ENCODE measurements at places on chromosomes 4 and X. TPM values are rescaled to one million over a fixed set of nuclear protein-coding genes. Genes with fewer than 3 reads are reported as not detected.

DNA sequence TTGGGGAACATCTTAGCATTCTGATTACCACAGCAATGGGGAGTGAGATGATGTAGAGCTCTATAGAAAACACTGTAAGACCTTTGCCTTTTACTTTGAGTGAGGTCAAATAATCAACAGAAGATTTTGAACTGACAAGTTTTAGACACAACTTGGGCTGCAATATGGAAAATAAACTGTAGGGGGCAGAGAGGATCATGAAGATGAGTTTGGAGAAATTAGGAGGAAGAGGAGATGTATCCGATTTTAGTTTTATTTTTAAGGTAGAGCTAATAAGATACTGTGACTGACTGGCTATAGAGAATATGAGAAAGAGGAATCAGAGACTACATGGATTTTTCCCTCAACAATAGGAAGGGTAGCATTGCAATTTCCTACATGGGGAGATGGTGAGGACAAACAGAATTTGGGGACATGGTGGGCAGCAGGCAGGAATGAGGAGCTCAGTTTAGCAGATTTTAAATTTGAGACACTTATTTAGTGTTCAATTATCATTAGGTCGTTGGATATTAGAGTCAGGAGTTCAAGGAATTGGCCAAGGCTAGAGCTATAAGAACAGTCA is 563.1 kb downstream of the INPP4B start:
- no peak for DNase-seq
- H3K27me3 ChIP-seq: no peaks in the 10 kb centered on the region
- no peak overlapping the region for H3K27ac ChIP-seq
- no peak overlapping the region for H3K4me3 ChIP-seq
- peaks cover 5% of the 10 kb centered on the region for H3K4me1 ChIP-seq

DNA sequence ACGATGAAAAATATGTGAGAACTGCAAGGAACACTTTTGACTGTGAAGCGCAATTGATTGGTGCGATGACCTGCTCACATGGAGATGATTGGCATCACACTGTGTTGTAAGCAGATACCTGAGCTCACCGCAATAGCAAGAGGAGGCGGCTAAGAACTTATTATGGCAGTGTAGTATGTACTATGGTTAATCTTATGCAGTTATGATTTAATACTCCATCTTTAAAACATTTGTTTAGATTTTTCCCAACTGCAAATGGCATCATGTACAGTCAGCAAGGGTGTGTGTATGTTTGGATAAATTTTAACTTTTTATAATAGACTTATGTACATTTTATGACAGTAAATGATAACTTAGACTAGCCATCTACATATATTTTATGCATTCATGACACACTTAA is 25.5 kb downstream of the PRIMPOL start:
- no peak overlapping the region for H3K27ac ChIP-seq
- H3K36me3 ChIP-seq: peaks cover 14% of the 10 kb centered on the region
- H3K4me3 ChIP-seq: no peak overlapping the region
- no peaks in the 10 kb centered on the region for H3K27me3 ChIP-seq
- no peak for DNase-seq

GRCh38 chrX:102155806-102156179 is at the start of gene BEX5:
BEX5 (minus strand) TSS chrX:102155977; CDS start chrX:102154265, 1,712 bp downstream.
- H3K4me3 ChIP-seq: peak within 1 kb of the TSS; percentile 41
- H3K4me1 ChIP-seq: no peaks in the 10 kb centered on the region
- H3K27ac ChIP-seq: peak within 1 kb of the TSS; percentile 68
- peak; percentile 69 for DNase-seq
- H3K36me3 ChIP-seq: no peaks in the 10 kb centered on the region
- H3K27me3 ChIP-seq: no peaks in the 10 kb centered on the region

DNA sequence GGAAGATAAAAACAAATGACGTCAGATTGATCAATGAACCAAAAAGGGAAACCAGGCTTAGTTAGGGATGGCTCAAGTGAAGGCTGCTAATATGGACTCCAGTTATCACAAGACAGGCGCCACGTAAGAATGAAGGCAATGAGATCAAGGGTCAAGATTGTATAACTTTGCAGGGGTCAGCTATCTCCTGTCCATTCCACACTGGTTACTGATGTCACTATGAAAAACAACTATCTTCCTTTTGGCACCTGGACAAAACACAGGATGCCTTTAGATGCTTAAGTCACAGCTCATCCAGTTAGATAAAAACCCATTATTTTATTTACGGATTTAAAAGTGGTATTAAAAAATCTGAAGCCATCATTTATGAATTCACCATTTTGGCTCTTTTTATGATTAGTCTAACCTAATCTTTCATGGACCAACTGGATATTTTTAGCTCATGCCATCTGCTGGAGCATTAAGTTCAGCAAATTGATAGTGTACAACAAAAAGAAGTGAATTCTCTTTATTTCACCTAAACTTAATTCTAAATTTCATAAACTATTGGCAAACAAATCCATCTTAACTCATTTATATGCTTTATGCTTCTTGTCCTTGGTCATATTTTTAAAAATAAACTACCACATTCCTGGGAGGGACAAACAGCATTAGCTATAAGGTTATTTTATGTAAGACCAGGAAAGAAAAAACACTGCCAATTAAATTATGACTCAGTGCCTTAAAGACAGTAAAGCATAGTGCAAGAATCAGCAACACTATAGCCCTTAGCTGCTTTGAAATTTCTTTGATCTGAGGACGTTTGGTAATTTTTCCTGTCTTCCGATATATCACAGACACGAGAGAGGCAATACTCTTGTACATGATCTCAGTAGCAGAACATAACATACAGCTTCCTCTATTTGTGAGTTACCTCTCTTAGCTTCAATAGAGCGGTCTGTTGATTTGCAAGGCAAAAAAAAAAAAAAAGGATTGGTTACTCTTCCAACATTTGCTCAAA is 27.0 kb downstream of the DHX15 start:
- H3K27me3 ChIP-seq: no peaks in the 10 kb centered on the region
- no peak overlapping the region for H3K4me3 ChIP-seq
- H3K4me1 ChIP-seq: no peaks in the 10 kb centered on the region
- no peak for DNase-seq

Gene ALPK1
- polyA plus RNA-seq: 20.6 TPM

- H3K4me3 ChIP-seq: no peak overlapping the region
- no peaks in the 10 kb centered on the region for H3K4me1 ChIP-seq
- no peaks in the 10 kb centered on the region for H3K36me3 ChIP-seq
- H3K27me3 ChIP-seq: peaks cover 48% of the 10 kb centered on the region
- no peak overlapping the region for H3K27ac ChIP-seq
- no peak for DNase-seq
Observed at GRCh38 chrX:15546745-15547144, 46.1 kb downstream of the BMX start.

Gene VCX2
- polyA plus RNA-seq: not detected

GRCh38 chr4:156946516-156947424 is 24.8 kb downstream of the PDGFC start:
- no peak for DNase-seq
- no peaks in the 10 kb centered on the region for H3K27me3 ChIP-seq
- no peak overlapping the region for H3K4me3 ChIP-seq

- no peak overlapping the region for H3K27ac ChIP-seq
- no peak for DNase-seq
- peaks cover 20% of the 10 kb centered on the region for H3K27me3 ChIP-seq
- no peaks in the 10 kb centered on the region for H3K36me3 ChIP-seq
- no peaks in the 10 kb centered on the region for H3K4me1 ChIP-seq
Observed at GRCh38 chrX:153650959-153651358, 4.0 kb downstream of the DUSP9 start.

Gene EDA
- 1.5 TPM for polyA plus RNA-seq

Gene ATOH1
- polyA plus RNA-seq: not detected

- peaks cover 7% of the 10 kb centered on the region for H3K4me1 ChIP-seq
- DNase-seq: no peak
- no peak overlapping the region for H3K4me3 ChIP-seq
- H3K27ac ChIP-seq: no peak overlapping the region
- H3K27me3 ChIP-seq: peaks cover 17% of the 10 kb centered on the region
Observed at GRCh38 chrX:13026877-13027652, 17.4 kb downstream of the FAM9C start.

GRCh38 chr4:26809811-26810210 is 50.8 kb upstream of the STIM2 start:
- peaks cover 8% of the 10 kb centered on the region for H3K4me1 ChIP-seq
- H3K36me3 ChIP-seq: no peaks in the 10 kb centered on the region
- DNase-seq: no peak
- no peak overlapping the region for H3K27ac ChIP-seq
- no peaks in the 10 kb centered on the region for H3K27me3 ChIP-seq
- H3K4me3 ChIP-seq: no peak overlapping the region

GRCh38 chr4:162557516-162558106 is 393.8 kb upstream of the FSTL5 start:
- H3K4me3 ChIP-seq: no peak overlapping the region
- no peak overlapping the region for H3K27ac ChIP-seq

GRCh38 chr4:182291175-182291574 is 48.0 kb downstream of the TENM3 start:
- no peak for DNase-seq
- no peaks in the 10 kb centered on the region for H3K27me3 ChIP-seq
- no peaks in the 10 kb centered on the region for H3K4me1 ChIP-seq
- H3K4me3 ChIP-seq: no peak overlapping the region
- no peak overlapping the region for H3K27ac ChIP-seq

Gene PTCHD1
- 0.35 TPM for polyA plus RNA-seq

GRCh38 chr4:104749062-104749461 is 254.4 kb upstream of the CXXC4 start:
- DNase-seq: no peak
- H3K4me3 ChIP-seq: no peak overlapping the region
- no peaks in the 10 kb centered on the region for H3K4me1 ChIP-seq
- no peaks in the 10 kb centered on the region for H3K36me3 ChIP-seq

Gene AMBN
- polyA plus RNA-seq: not detected

Measured in lung (tissue), 17 donors.